ENCODE measurements at places on chromosomes 7 and 10.

GRCh38 chr10:67151471-67151870, 225.6 kb downstream of the LRRTM3 start:
- DNase-seq = no peak

DNA sequence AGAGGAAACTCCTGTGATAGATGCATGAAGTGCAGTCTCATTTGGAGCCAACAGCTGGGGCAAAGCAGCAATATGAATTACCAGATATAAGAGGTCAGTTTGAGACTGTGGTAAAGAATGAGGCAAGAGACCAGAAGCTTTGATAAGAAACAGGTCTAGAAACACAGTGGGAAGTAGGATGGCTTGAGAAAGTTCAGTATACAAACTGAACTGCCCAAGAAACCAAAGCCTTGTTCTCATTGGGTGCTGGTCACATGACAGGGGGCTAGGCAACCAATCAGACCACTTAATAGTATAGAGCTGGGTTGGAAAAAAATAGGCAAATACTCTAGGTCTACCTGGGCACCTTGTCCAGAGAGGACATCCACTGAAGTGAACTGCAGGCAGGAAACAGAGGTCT, 46.2 kb upstream of the PLCE1 start:
- DNase-seq = no peak

- no peak for DNase-seq
Measured at GRCh38 chr10:62541811-62542210, 167.6 kb downstream of the ZNF365 start.

- DNase-seq = no peak
Measured at GRCh38 chr7:31688372-31688771, 1.4 kb downstream of the PPP1R17 start.

DNA sequence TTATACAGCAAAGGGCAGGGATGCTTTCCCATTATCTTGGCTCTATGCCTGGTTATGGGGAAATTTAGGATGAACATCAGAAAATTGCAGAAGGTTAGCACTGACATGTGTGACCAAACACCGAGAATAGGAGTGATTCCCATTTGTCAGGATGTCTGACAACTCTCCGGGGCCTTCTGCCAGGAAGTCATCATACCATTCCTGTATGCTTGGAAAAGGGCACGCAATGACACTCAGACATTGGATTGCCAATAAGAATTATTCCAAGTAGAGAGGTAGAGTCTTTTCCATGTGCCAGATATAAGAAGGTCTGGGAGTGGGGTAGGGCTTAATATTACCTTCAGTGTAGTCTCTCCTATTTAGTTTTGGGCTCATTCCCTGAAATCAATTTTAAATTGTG, 82.3 kb downstream of the MTPN start:
- DNase-seq = no peak

Measured in amniotic stem cell (primary cell).